Ovary (tissue), 10 donors: ENCODE measurements at places on chromosomes 2 and 18.

- no peaks in the 10 kb centered on the region for H3K27me3 ChIP-seq
- no peak overlapping the region for H3K27ac ChIP-seq
- H3K36me3 ChIP-seq, result no peaks in the 10 kb centered on the region
- no peak for DNase-seq
- H3K4me3 ChIP-seq, result no peak overlapping the region
- no peaks in the 10 kb centered on the region for H3K4me1 ChIP-seq
Observed at GRCh38 chr2:39696838-39697237, 31.1 kb downstream of the TMEM178A start.

DNA sequence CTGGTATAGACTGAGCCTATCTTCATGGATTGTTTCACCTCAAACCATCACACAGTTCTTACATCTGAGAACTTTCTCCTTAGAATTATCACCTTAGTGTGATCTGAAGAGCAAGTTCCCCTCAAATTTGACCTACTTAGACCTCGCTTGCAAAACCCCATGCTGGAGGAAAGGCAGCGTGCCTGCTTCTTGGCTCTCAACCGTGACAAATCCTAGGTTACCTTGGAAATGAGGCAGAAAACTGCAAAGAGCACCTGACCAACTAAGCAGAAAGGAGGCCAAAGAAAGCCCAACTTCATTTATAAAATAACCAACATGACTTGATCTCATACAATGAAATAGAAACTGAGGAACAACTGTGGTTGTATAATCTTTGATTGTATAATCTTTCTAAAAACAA lies 146.4 kb downstream of the RAB3GAP1 start:
- DNase-seq, result no peak
- no peak overlapping the region for H3K27ac ChIP-seq
- H3K4me3 ChIP-seq, result no peak overlapping the region

GRCh38 chr18:75165926-75166325 lies 43.0 kb downstream of the PTGR3 start:
- no peaks in the 10 kb centered on the region for H3K27me3 ChIP-seq
- no peak overlapping the region for H3K4me3 ChIP-seq
- no peaks in the 10 kb centered on the region for H3K4me1 ChIP-seq
- no peak overlapping the region for H3K27ac ChIP-seq
- no peak for DNase-seq

GRCh38 chr2:172710584-172711047 lies 25.0 kb upstream of the RAPGEF4 start:
- no peaks in the 10 kb centered on the region for H3K27me3 ChIP-seq
- H3K4me3 ChIP-seq, result no peak overlapping the region
- no peak for DNase-seq
- H3K27ac ChIP-seq, result no peak overlapping the region
- H3K4me1 ChIP-seq, result no peaks in the 10 kb centered on the region

- H3K4me1 ChIP-seq, result peaks cover 9% of the 10 kb centered on the region
- no peaks in the 10 kb centered on the region for H3K36me3 ChIP-seq
- no peaks in the 10 kb centered on the region for H3K27me3 ChIP-seq
- no peak overlapping the region for H3K4me3 ChIP-seq
- no peak for DNase-seq
- H3K27ac ChIP-seq, result no peak overlapping the region
Observed at GRCh38 chr2:160289831-160290230, 89.8 kb upstream of the ITGB6 start.

- H3K4me3 ChIP-seq, result no peak overlapping the region
- H3K27ac ChIP-seq, result no peak overlapping the region
- H3K36me3 ChIP-seq, result no peaks in the 10 kb centered on the region
- DNase-seq, result no peak
Observed at GRCh38 chr18:26555804-26556553, 7.6 kb upstream of the KCTD1 start.

DNA sequence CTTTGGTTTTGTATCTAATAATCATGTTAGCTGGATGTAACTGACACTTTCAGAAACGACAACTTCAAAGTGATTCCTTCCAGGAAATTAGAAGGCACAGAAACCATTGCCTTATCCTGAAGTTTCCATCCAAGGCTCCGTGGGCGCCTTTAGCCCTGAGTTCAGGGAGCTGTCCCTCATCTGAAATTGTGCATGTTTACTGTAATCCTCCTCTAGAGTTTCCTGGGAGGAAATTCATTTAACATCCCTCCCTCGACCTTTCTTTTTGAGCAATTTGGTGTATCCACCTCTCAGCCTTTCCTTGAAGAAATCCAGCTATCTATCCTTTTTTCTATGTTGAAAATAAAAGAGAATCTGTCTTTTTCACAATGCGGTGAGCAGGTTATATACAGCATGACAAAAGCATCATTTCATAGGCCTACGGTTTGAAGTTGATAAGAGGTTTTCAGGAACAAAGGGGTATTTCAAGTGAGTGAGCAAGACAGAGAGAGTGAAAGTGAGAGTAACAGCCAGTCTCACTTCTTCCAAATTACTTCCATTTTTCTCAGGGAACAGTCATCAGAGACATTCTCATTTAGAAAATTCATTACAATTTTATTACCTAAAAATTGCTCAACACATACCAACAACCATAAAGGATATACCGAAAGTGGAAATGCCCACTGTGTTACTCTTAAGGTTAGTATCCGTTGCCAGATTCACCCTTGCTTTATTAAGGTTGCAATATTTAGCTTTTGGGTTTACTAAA lies 167.3 kb downstream of the MREG start:
- H3K27ac ChIP-seq, result no peak overlapping the region
- no peak for DNase-seq
- H3K4me1 ChIP-seq, result peaks cover 4% of the 10 kb centered on the region
- no peaks in the 10 kb centered on the region for H3K36me3 ChIP-seq
- no peaks in the 10 kb centered on the region for H3K27me3 ChIP-seq
- no peak overlapping the region for H3K4me3 ChIP-seq

- DNase-seq, result no peak
- H3K27me3 ChIP-seq, result no peaks in the 10 kb centered on the region
- no peak overlapping the region for H3K27ac ChIP-seq
- no peak overlapping the region for H3K4me3 ChIP-seq
- H3K4me1 ChIP-seq, result no peaks in the 10 kb centered on the region
Observed at GRCh38 chr2:100413571-100413970, 3.9 kb downstream of the CHST10 start.

DNA sequence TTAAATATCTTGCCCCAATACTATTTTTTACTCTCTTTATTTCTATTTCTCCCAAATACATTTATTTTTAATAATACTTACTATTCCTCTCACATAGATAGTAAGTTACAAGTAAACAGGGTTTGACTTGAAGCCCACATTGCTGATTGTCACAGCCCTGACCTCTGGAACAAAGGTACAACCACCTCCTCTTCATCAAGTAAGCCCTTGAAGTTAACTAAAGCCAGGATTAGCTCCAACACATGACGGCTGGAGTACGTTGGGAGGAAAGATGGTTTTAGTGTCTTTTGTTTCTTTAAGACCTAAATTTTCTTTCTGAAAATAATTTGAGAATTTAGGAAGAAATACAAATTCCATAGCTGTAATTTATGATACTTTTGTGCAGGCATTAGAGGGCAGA lies 949 bp downstream of the MYOM1 start:
- H3K4me3 ChIP-seq, result no peak overlapping the region
- H3K4me1 ChIP-seq, result no peaks in the 10 kb centered on the region
- H3K27me3 ChIP-seq, result no peaks in the 10 kb centered on the region
- H3K36me3 ChIP-seq, result no peaks in the 10 kb centered on the region

DNA sequence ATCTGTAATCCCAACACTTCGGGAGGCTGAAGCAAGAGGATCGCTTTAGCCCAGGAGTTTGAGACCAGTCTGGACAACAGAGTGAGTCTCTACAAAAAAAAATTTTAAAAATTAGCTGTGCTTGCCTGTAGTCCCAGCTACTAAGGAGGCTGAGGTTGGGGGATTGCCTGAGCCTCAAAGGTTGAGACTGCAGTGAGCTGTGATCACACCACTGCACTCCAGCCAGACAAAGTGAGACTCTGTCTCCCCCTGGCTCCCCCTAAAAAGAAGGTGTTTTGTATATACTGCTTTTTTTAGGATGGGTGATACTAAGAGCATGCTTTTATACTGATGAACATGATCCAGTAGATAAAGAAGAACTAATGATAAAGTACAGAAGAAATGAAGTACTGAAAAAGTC lies 145.0 kb downstream of the BAZ2B start:
- no peaks in the 10 kb centered on the region for H3K36me3 ChIP-seq
- H3K4me3 ChIP-seq, result no peak overlapping the region
- H3K27me3 ChIP-seq, result no peaks in the 10 kb centered on the region
- peaks cover 2% of the 10 kb centered on the region for H3K4me1 ChIP-seq
- no peak for DNase-seq

DNA sequence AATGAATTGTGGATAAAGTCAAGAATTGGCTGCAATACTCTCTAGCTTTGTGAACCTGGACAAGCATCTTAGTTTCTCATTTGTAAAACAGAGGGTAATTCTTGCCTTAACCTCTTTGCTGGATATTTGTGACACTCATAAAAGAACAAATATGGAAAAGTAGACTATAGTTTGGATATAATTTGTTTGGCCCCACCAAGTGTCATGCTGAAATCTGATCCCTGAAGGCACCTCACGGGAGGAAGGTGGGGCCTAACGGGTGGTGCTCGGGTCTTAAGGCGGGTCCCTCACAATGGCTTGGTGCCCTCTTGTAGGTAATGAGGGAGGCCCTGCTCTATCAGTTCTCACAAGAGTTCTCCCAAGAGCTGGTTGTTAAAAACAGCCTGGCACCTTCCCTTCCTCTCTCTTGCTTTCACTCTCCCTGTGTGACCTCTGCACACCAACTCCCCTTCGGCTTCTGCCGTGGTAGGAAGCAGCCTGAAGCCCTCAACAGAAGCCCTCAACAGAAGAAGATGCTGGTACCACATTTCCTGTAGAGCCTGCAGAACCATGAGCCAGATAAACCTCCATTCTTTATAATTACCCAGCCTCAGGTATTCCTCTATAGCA lies 37.4 kb downstream of the ARL4C start:
- no peak for DNase-seq
- H3K27ac ChIP-seq, result no peak overlapping the region
- H3K27me3 ChIP-seq, result no peaks in the 10 kb centered on the region
- H3K36me3 ChIP-seq, result no peaks in the 10 kb centered on the region
- no peak overlapping the region for H3K4me3 ChIP-seq

DNA sequence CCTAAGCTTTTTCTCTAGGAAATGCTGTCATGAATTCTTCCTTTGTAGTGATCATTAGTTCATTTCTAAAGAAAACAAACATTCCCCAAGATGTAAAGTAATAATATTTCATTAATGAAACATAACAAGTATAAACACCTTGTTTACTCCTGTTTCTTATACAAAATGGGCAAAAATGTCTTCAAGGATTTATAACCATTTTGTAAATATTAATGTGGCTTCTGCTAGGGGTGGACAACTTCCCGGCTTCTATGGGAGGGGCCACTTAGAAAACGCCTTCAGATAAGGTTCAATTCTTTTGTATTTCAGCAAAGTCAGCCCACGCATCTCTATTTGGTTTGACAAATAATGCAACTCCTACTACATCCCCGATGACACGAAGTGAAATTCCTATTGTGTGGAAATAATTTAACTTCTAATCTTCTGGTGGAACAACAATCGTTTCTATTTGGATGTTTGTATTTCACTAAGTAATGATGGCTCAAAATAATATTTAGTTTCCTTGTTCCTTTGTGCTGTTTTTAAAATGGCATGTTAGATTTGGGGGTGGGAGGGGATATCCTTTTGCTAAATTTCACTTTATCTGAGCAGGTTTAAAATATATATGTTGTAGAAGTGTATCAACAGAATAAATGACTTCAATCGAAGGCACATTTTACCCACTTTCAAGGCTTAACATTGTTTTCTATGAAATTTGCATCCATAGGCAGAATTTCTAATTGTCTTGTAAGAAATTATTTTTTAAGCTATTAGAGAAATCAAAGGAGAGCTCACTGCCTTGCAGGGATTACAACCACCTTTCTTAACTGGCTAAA lies 14.7 kb upstream of the HOXD1 start:
- H3K27me3 ChIP-seq, result no peaks in the 10 kb centered on the region
- H3K4me3 ChIP-seq, result peak overlapping the region; percentile 30
- peak overlapping the region; percentile 82 for H3K27ac ChIP-seq
- peaks cover 3% of the 10 kb centered on the region for H3K4me1 ChIP-seq
- no peak for DNase-seq

DNA sequence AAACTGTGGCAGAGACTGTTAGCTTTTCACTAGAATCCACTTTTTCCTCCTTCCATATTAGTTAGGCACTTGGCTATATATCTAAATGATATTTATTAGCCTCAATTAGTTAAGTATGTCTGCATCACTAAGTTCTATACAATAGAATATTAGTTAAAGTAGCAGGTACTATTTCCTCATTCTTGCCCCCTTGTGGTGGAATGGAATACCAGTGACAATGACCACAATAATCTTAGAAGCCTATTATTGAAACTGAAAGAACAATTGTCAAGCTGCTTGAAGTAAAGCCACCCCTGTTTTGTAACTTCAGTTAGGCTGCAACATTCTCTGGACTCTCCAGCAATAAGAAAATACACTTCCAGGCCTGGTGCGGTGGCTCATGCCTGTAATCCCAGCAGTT lies 476.3 kb upstream of the VWC2L start:
- no peak overlapping the region for H3K27ac ChIP-seq
- H3K4me1 ChIP-seq, result no peaks in the 10 kb centered on the region
- H3K4me3 ChIP-seq, result no peak overlapping the region
- DNase-seq, result no peak

DNA sequence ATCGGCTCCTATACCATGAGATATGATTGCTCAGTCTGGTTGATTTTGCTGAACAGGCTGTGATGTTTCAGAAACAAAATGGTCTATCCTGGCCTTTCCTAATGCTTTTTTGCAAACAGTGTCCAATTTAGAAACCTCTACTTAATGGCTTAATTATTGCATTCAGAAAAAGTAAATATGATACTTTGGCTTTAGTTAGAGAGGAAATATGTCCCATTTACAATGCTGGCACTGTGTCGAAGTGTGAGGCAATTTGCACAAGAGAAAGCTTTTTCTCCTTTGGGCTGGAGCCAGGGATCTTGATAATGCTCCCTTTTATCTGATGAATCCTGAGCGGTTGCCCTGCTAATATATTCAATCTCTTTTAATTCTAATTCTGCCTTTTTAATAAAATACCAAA lies 418.9 kb downstream of the EPHA4 start:
- H3K4me1 ChIP-seq, result no peaks in the 10 kb centered on the region
- no peaks in the 10 kb centered on the region for H3K27me3 ChIP-seq
- no peak overlapping the region for H3K4me3 ChIP-seq
- no peak for DNase-seq

DNA sequence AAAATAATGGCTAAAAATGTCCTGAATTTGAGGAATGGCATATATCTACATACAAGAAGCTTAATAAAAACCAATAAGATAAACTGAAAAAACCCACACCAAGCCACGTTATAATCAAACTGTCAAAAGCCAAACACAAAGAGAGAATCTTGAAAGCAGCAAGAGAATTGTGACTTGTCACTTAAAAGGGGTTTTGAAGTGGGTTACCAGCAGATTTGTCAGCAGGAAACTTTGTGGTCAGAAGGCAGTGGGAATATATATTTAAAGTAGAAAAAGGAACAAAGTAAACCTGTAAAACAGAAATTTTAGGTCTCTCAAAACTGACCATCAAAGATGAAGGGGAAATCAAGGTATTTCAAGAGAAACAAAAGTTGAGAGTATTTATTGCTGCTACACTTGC lies 171.9 kb upstream of the CNTNAP5 start:
- no peaks in the 10 kb centered on the region for H3K27me3 ChIP-seq
- H3K4me3 ChIP-seq, result no peak overlapping the region
- H3K27ac ChIP-seq, result no peak overlapping the region
- H3K36me3 ChIP-seq, result no peaks in the 10 kb centered on the region
